ENCODE measurements at places on chromosomes 5 and 9.

GRCh38 chr5:144548936-144549335 lies 378.3 kb downstream of the KCTD16 start:
- no peak for DNase-seq

- no peak for DNase-seq
Observed at GRCh38 chr9:106675780-106676179, 187.2 kb upstream of the ZNF462 start.

DNA sequence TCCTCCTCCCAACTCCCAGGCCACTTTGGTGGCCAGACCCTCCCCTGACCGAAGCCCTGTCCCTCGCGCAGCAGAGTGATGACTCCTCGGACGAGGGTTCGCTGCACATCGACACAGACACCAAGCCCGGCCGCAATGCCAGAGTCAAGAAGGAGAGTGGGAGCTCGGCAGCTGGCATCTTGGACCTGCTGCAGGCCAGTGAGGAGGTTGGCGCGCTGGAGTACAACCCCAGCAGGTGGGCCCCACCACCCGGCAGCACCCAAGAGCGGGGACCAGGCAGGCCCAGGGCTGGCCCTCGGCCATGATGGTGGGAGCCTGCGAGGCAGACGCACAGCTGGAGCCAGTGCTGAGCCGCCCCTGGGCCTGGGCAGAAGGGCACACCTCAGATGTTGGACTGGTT lies 90.6 kb downstream of the PHF2 start:
- DNase-seq: no peak

DNA sequence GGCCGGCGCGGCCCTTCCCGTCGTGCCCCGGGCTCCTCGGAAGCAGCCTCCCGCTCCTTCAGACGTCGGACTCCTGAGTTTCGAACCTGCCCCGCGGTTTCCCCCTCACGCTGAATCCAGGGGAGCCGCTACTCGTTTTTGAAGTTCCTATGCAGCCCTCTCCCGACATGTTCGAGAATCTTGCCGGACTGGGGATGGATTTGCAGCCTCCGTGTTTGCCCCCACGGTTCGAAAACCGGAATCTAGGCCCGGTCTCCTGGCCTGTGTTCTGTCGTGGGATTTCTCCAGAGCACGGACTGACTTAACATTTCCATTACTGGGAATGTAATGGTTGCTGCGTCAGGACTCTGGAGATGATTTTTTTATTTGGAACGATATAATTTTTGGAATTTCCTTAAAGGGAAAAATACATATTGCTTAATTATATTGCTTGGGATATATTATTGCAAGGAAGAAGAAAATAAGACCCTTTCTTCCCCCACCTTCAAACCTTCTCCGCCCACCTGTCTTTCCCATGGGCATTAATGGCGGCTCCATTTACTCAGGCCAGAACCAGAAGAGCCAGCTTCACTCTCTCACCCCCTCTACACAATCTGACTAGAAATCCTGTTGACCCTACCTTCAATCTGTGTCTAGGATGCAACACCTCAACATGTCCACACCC lies 8.5 kb upstream of the MGAT1 start:
- DNase-seq: peak; percentile 51

- no peak for DNase-seq
Observed at GRCh38 chr9:34365282-34365681, 11.4 kb downstream of the MYORG start.

- no peak for DNase-seq
Observed at GRCh38 chr9:110876929-110877328, 161.3 kb downstream of the LPAR1 start.
